ENCODE measurements at places on chromosomes 7 and 10.

DNA sequence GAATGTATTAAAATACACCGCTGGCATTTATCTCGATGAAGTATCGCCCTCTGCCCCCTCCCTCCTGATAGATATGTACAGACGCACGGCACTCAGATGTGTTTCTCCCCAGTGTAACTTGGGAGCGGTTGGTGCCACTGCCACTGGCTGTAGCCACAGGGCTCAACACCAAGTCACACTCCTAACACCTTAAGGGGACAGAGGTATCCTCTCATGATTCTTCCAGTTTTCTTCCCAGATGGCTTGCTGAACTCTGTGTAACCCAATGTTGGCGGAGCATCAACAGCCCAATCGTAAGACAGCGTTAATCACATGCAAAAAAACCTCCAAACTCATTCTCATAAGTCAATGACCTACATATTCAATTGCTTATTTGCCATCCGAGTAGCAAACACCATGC, 35.5 kb downstream of the CTBP2 start:
- DNase-seq, result no peak

DNA sequence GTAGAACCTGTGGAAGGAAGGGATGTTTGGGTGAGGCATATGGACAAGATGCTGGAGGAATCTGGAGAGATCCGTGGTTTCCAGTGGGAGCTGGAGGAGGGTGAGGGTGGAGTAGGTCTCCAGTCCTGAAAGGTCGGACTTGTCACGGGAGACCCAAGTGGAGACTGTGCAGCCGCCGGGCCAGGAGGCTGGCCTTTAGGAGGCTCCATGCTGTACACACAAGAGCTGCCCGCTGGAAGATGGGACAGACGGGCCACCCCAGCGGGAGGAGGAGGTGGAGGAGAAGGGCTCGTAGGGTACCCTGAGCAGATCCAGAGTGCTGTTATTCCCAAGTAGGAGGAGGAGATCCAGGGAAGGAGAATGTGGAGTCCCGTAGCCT, 106.7 kb downstream of the NKX6-2 start:
- DNase-seq, result no peak

- no peak for DNase-seq
Observed at GRCh38 chr7:28381466-28381865, 30.9 kb upstream of the CREB5 start.

GRCh38 chr10:111246136-111246535, 169.3 kb downstream of the ADRA2A start:
- no peak for DNase-seq

GRCh38 chr7:93145354-93145753, 2.8 kb downstream of the SAMD9L start:
- DNase-seq, result no peak

- peak; percentile 55 for DNase-seq
Observed at GRCh38 chr7:28903730-28904577, 54.2 kb downstream of the TRIL start.

GRCh38 chr7:151632750-151633515, 113.2 kb upstream of the RHEB start:
- no peak for DNase-seq

DNA sequence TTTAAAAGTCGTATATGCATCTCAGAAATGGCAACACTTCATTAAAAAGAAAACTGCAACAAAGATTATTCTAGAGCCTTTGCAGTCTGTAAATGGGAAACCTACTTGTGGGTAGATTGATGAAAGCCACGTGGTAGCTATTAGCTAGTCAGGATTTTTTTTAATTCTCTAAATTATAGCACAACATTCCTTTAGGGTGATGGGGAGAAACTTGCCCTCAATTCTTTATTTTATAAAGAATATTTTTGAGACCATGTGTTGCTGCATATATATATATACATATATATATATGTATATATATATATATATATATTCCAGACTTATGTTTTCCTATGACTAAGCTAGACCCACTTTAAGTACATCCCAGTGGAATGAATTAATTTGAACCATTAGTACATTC, 118.0 kb downstream of the PPP1R3A start:
- no peak for DNase-seq
